ENCODE measurements at places on chromosomes 6 and 20.

GRCh38 chr20:58692579-58693225, at the start of gene NPEPL1:
TSS of gene NPEPL1 (plus strand) at chr20:58692800. CDS start at chr20:58692901, 101 bp downstream.
- no peak for DNase-seq

DNA sequence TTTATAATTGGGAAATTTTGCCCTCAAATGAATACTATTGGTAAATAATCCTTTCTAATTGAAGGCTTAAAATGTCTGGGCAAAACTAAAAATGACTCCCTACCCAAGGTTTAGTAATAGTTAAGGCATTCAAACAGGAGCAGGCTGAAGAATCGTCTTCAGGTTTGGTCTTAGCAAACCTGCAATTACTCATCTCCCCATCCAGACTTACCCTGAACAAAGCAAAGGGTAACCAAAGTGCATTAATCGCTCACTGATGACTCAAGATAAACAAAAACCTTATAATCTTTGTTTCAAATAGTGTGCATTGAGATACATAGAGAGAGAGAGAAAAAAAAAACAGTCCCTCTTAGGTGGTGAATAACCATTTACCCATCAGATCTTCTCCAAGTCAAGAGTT, 225.5 kb downstream of the BMP2 start:
- no peak for DNase-seq

DNA sequence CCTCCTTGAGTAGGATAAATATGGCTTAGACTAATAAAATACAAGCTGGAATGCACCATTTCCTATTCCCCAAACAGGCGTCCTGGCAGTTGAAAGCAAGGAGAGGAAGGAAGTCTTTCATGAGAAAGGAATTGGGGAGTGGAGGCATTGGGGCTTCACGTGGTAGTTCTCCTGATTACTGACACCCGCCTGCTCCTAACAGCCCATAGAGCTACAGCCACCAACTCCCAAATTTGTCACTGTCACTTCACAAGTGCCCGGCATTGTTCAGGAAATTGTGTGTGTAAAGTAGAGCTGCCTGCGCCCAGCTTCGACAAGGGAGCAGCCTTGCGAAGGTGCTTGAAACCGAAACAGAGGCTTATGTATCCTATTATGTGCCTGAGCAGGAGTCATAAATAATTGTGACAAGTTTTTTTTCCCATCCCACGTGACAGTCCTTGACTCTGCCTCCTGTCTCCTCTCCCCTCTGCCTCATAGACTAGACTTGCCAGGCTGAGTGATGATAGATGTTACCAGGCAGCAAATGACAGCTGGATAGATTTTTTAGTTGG, 301.7 kb upstream of the ZFP64 start:
- DNase-seq = no peak

- DNase-seq = no peak
These were observed 226.1 kb upstream of the GMDS start for GRCh38 chr6:2471472-2471871.

DNA sequence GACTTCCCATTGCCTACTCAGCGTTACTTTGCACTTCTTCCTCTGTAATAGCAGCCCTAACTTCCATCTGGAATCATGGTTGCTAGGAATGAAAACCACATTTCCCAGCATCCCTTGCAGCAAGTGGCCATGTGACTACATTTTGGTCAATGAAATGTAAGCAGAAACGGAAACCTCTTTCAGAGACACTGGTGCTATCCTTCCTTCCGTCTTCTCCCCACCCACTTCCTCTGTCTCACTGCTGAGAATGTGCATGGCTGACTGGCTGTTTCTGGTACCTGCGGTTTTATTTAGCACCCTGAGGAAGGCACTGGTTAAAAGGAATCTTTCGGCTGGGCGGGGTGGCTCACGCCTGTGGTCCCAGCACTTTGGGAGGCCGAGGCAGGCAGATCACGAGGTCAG, 107.4 kb downstream of the SCML4 start:
- DNase-seq = no peak

DNA sequence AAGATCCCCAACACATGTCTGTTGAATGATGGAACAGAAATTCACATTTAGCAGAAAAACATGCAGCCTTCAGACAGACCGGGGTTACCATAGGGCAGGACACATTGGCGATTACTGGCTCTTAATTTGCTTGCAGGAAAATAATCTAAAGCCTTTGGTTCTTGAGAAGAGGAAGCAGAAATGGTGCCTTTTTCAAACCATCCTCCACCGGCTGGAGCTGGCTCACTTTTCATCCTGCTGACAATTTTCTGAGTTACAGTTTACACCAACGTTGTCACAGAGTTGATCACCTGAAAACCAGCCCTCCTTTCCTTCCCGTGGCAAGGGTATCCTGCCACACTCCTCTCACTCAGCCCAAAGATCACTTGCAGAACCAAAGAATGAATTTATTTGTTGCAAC, 32.6 kb downstream of the SF3B5 start:
- no peak for DNase-seq

DNA sequence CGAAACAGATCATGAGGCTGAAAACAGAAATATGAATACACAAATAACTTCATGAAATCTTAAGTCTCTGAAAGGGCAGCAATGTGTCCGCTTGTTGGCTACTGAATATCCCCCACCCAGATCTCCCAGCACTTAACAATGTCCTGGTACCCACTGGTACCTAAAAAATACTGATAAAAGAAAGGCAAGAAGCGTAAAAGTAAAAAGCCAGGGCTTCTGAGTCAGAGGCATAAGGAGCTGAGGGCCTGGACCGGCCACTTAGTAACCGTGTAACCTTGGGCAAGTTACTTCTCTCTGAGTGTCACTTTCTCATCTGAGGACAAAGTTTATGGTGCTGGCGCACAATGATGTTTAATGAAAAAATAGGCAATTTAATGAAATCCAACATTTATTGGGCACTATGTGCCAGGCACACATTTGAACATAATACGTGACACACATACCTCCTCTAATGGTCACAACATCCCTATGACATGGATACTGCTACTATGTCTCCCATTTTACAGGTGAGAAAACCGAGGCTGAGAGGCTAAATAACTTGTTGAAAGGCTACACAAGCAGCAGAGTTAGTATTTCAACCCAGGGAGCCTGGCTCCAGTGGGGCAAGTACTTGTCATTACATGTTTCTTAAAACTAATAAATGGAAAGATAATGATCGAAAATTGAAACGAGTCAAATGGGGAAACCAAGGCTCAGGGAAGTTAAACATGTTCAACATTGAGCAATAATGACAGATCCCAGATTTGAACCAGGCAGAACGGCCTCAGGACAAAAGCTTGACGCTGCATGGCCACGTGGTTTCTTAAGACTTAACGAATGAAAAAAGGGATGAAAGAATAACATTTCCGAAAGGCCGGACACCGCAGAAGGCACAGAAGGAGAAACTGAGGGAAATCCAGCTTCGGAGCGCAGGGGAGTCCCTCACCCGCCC, 828 bp downstream of the TP53RK start:
- DNase-seq = no peak

DNA sequence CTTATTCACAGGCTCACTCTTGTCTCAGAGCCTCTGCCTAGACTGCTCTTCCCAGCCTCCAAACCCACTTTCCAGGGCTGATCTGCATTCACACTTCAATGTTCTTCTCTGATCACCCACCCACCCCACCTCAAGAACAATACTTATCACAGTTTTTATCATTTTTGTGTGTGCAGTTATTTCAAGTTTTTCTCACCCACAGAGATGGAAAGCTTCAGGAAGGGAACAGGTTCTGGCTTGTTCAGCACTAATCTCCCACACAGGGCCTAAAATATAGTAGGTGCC, 160.9 kb downstream of the MRPL14 start:
- no peak for DNase-seq

DNA sequence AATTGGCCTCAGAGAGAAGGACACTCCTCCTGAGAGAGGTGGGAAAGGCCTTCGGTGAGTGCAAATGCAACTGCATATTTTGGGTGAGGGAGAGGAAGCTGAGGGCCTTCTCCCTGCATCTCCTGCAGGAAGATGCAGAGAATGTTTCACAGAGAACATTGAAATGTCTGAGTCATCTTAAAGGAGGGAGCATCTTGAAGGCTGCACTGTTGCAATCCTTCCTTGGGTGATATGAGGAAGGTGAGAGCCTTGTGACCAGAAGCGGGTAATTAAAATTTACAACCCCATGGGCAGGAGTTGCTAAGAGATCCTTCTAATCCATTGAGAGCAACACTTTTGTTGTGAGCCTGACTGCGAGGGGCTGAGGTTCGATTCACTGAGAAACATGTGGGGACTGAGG, 375.7 kb upstream of the MARCKS start:
- DNase-seq = no peak

GRCh38 chr6:104126315-104127005, 733.3 kb downstream of the HACE1 start:
- no peak for DNase-seq

- DNase-seq = no peak
These were observed 49.7 kb downstream of the TP53INP2 start for GRCh38 chr20:34753706-34754461.

DNA sequence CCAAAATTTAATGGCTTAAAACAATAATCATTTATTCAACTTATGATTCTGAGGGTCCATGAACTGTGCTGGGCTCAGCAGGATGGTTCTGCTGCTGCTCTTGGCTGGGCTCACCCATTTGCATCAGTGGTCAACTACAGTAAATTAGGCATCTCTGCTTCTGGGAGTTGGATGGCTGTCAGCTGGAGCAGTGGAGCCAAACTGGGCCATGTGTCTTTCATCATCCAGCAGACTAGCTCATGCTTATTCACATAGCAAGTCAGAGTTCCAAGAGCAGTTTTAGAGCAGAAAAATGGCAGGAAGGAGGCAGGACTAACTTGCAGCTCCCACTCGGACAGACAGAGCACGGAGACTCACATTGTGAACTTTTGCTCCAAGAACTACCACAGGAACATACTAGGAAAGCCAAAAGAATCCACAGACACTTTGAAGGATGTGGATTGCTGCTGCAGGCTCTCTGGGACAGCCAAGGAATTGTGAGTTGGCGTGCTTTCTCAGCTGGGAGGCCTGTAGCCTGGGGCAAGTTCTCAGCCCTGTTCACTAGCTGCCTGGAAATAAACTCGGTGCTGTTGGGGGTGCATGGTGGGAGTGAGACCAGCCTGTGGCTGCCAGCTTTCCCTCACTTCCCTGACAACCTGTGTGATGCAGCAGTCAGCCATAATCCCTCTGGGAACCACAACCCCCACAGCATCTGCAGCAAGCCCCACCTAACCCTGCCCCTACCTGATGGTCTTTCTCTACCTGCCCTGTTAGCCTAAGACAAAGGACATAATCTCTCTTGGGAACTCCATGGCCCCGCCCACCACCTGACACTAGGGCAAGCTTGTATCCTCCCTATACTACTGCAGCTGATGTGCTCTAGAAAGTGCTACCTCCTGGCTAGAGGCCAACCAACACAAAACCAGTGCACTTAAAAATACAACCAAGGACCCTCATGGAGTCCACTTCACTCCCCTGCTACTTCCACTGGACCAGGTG, 129.0 kb downstream of the JPH2 start:
- DNase-seq = no peak

DNA sequence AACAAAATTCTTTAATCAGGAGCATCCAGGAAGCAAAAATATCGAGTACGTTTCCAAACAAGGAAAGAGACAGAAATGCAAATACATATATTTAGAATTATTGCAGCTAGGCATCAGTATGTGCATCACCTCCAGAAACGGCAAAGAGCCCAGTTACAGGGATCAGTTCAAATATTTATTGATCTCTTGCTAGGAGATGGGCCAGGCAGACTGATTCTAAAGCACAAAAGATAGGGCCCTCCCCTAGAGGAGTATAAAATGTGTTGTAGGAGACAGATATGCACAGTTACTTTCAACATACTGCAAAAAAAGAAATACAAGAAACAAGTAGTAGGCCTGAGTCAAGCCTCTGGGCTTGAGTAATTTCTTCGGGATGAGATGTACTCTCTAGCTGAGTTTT, 80.7 kb upstream of the NHSL1 start:
- no peak for DNase-seq

- DNase-seq = no peak
These were observed 321.3 kb upstream of the TCF21 start for GRCh38 chr6:133567636-133568035.

DNA sequence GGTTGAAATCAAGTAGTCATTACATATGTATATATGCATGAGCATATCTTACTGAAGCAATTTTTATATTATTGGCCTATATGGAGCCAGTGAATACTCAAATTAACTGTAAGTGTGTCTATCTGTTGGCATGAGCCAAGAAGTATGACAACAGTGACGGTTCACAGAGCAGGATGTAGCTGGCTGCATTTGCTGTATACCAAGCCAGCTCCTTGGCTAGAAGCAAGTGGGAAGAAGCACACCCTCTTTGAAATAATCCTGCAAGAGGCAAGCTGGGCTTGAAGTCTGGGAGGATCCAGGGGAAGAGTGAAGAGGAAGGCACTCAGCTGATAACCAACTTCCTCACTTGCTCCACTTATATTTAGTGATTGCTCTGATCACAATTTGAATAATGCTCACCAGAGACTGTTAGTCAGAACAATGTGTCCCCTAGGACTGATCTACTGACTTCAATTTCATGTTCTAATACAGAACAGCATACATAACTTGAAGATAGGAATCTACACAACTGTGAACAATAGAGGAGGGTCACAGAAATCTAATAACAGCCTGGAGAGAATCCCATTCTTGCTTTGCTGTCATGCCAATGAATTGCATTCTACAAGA, 497.3 kb downstream of the PRKN start:
- no peak for DNase-seq

DNA sequence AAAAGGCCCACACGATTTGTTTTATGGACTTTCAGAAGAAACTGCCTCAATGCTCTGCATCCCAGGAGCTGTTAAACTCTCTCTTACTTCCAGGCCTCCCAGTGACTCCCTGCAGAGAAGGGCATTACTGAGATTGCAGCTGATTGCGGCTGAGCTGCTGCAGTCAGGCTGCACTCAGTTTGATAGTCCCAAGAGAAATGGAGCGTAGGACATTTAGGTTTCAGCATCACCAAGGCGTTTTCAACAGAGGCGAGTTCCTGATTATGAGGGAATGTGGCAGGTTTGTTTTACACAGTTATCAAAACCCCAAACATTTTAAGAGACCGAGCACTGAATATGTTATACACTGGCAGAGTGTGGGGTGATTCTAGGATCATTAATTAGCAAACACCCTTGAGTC, 145.6 kb downstream of the TBX18 start:
- DNase-seq = no peak

DNA sequence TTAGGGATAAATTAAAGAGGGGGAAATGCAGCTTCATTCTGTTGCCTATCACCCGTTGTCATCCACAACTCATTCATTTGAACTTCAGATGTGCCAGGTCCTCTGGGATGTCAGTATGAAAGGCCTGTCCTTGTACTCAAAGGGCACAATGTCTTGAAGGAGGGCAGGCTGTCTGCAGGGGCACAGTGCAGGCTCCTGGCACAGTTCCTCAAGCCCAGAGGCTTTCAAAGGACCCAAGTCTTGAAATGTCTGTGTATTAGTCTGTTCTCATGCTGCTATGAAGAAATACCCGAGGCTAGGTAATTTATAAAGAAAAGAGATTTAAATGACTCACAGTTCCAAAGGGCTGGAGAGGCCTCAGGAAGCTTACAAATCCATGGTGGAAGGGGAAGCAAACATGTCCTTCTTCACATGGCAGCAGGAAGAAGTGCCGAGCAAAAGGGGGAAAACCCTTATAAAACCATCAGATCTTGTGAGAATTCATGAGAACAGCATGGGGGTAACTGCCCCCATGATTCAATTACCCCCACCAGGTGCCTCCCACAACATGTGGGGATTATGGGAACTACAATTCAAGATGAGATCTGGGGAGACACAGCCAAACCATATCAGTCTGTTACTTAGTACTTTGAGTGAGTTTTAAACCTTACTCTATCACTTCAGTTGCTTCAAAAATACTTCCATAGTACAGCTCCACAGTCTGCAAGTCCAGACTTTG, 9.4 kb downstream of the SNX9 start:
- DNase-seq = no peak

Measured in DMS 273 treated with DMSO at 0.1 percent for 48 hours (cell line).